Type B pancreatic cell (in vitro differentiated cells): ENCODE measurements at places on chromosomes 2 and 18. TPM values are rescaled to one million over a fixed set of nuclear protein-coding genes. Genes with fewer than 3 reads are reported as not detected.

Gene RTKN
- 72.1 and 88.3 TPM in 2 replicates for total RNA-seq

Gene ACTR1B
- total RNA-seq, result 59.5 and 69.0 TPM in 2 replicates

DNA sequence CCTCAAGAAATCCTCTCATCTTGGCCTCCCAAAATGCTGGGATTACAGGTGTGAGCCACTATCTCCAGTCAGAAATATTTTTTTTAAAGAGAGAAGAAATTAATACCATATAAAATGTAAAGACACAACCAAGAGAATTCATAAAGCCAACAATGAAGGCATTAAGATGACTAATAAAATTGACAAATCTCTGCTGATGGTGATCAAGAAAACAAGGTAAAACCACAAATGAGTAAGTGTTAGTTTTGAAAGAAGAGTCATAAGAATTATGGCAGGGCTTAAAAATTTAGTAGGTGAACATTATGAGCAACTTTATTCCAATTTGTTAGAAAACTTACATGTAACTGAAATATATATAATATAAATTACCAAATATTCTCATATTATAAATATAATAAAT lies 752.8 kb upstream of the CELF4 start:
- DNase-seq, result no peak
- peaks cover 5% of the 10 kb centered on the region for H3K4me1 ChIP-seq
- H3K36me3 ChIP-seq, result no peaks in the 10 kb centered on the region
- no peaks in the 10 kb centered on the region for H3K27me3 ChIP-seq

DNA sequence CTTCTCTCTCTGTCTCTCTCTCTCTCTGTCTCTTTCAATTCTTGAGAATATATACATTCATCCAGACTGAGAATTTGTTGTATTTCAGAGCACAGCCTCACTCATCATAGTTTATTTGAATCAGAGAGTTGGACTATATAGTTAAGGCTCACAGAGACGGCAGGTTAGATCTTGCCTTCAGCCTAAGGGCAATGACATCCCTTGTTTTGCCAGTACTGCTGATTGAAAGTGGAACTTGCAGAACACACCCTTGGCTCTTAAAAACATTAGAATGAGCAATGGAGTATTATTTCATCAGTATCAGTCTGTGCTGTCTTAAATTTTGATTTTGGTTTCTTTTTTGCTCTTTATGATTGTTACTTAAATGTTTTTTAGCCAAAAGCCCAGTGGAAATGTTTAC lies 62.0 kb upstream of the DSG1 start:
- DNase-seq, result no peak
- peaks cover 5% of the 10 kb centered on the region for H3K4me1 ChIP-seq
- no peaks in the 10 kb centered on the region for H3K36me3 ChIP-seq
- H3K27ac ChIP-seq, result peak overlapping the region; percentile 79
